ENCODE measurements at places on chromosomes 3 and 15.

DNA sequence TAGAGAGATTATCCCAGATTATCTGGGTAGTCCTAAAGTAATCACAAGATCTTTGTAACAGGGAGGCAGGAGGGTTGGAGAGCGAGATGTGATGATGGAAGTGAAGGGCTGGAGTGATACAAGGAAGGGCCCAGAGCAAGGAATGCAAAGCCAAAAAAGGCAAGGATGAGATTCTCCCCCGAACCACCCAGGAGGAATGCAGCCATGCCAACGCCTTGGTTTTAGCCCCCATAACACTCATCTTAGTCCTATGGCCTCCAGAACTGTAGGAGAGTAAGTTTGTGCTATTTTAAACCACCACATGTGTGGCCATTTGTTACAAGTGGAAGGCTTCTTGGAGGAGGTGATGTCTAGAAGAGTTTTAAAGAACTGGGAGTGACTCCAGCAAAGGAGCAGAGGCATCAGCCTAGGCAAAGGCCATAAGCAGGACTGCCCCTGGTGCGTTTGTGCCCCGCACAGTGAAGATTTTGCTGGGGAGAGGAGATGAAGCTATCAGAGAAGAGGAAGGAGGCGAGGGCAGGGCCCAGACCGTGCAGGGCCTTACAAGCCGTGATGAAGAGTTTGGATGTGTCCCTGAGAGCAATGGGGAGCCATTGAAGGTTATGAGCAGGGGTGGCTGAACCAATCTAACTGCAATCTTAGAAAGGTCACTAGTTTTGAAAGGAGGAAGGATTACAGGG is 25.3 kb upstream of the CORO2B start:
- DNase-seq: no peak

- no peak for DNase-seq
Measured at GRCh38 chr3:102169915-102170479, 264.8 kb upstream of the ZPLD1 start.

DNA sequence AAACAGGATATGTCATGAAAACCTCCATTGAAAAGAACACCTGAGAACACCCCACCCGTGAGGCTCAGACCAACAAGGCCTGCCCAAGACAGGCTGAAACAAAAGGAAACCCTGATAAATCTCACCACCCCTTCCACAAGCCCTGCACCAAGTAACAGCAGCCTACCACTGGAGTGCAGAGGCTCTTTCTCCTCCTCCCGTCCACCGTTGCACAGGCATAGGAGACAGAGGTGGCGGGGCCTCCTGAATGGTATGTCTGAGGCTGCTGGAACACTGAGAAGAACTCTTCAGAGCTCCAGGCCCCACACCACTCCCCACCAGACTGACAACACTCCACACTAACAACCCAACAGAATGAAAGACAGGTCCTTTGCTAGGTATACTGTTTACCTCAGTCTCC is 21.4 kb downstream of the CHDH start:
- DNase-seq: no peak

- DNase-seq: no peak
Measured at GRCh38 chr15:95142531-95142930, 911.2 kb downstream of the MCTP2 start.

DNA sequence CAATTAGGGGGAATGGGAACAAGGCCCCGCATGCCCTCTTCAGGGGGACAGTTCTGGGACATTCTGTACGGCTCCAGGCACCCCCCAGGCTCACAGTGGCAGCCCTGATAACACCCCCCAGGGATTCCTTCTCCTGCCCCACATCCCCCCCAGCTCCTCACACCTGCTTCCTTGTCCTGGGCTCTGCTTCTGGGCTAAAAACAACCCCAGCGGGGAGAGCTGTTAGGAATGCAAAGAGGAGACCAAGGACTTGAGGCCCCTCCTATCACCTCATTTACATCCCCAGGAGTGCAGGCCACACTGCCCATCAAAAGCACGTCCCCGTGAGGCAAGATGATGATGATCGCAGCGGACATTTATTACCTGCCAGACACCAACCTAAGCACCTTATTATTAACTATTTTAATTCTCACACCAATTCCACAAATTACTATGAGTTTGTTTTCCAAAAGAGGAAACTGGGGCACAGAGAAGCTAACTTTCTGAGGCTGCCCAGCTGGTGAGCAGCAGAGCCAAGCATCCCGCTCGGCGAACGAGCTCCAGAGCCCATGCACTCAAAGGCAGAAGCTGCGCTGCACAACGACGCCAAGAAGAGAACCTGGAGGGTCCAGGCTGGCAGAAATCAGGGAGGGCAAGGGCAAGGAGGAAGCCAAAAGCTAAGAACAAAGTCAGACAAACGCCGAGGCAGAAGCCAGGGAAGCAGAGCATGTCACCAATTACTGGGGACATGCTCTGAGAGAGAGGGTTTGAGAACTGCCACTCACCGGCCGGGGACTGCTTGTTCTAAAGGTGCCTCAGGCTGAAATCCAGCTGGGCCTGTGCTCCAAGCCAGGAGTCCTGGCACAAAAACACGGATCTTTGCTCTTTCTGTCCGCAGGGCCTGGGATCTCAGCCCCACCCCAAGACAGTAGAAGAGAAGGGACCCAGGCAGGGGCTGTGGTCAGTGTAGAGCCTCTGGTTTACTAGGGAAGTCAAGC is 76.2 kb upstream of the NSMCE3 start:
- DNase-seq: no peak

- no peak for DNase-seq
Measured at GRCh38 chr3:185912512-185912911, 25.3 kb downstream of the TRA2B start.

- no peak for DNase-seq
Measured at GRCh38 chr3:123553536-123553935, 31.3 kb downstream of the HACD2 start.

DNA sequence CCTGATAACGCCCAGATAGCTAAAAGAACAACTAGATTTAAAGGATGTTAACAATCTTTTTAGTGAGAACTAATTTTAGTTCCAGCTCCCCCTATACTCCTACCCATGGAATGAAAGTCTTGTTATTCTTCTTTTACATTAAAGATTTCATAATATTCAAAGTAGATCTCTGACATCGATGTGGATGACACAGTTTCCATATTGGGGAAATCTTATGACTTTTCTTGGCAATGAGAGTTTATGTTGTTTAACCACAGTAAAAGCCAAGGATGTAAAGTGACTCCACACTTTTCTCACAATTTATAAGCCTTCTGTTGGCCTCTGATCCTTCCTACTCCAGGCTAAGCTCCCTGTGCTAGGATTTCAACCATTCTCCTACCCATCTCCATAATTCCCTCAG is 332.6 kb upstream of the KCNMB2 start:
- no peak for DNase-seq

DNA sequence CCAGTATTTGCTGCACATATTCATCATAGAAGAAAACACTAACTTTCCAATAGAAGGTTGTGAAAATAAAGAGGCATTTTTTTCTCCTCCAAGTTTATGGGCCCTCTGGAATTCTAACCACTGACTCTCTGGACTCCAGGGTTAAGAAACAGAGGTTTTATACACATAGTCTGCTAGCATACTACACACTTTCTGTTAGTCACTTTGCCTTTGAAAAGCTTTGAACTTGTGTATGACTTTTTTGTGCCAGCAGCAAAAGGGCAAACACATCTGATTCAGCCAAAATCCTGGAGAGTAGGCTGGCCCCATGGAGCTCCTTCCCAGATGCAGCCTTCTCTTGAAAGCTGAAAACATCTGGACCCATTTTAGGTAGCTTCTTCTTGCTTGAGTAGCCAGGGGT is 6.2 kb downstream of the ZIC4 start:
- no peak for DNase-seq

GRCh38 chr3:64909757-64910467 is 222.1 kb upstream of the ADAMTS9 start:
- no peak for DNase-seq

DNA sequence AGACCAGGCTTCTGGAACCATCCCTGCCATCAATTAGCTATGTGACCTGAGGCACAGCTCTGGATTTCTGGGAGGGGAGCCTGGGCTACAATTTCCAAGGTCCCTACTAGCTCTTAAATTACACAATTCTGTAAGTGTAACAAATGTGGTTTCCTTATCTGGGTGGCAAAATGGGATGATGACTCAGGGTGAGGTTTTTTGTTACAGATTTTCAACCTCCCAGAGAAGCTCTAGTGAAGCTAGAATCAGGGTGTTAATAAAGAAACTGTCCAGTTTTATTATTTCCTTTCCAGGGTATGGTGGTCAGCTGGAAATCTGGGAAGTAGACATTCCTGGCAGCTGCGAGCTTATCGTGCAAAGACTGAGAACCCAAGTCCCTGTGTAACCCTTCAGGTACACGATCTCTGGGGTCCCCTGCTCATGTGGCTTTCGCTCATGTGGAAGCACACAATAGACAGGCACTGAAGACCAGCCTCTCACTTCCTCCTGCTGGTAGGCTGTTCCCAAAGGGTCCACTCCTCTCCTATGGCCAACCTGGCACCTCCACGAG is 7.3 kb downstream of the RAB27A start:
- no peak for DNase-seq

DNA sequence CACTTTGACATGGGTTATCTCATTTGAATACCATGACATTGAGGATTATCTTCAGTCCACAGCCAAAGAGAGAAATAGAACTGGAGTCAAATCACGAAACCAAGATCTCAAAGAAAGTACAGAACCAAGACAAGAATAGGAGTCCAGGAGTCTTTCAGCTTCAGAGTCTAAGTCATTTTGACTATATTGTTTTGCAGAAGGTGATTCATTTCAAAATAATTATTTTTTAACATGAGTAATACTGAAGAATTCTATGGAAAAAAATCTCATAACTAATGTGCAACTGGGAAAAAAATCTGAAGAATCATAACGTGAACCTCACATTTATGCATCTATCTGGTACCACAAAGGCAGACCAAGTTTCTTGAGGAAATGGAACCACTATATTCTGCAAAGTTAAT is 60.3 kb downstream of the UBE3A start:
- DNase-seq: no peak

DNA sequence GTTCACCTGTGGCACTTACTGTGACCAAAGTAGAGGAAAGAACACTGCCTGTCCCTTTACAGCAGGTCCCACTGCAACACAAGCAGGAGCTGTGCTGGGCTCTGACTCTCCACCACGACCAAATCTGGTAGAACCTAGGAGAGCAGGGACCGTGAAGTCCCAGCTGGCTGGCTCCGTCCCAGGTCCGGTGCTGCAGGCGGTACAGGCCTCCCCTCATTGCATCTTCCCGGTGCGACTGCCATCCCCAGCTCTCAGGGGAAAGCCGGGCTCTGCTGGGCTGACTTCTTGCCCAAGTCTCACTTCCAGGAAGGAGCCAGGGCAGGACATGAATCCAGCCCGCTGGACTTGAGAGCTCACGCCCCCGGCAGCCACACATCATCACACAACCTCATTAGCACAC is 33.8 kb downstream of the RGMA start:
- no peak for DNase-seq

- DNase-seq: no peak
Measured at GRCh38 chr3:127411083-127411727, 123.4 kb upstream of the PRR20G start.

- DNase-seq: no peak
Measured at GRCh38 chr3:168582503-168582902, 486.8 kb upstream of the GOLIM4 start.

Measured in NCI-H446 treated with DMSO at 0.1 percent for 48 hours (cell line).